CD4-positive, alpha-beta T cell treated with Interleukin-21 for 1 hour (primary cell): ENCODE measurements at places on chromosomes 6 and 20.

GRCh38 chr6:158040051-158040803 lies 58.6 kb downstream of the SYNJ2 start:
- DNase-seq, result no peak

DNA sequence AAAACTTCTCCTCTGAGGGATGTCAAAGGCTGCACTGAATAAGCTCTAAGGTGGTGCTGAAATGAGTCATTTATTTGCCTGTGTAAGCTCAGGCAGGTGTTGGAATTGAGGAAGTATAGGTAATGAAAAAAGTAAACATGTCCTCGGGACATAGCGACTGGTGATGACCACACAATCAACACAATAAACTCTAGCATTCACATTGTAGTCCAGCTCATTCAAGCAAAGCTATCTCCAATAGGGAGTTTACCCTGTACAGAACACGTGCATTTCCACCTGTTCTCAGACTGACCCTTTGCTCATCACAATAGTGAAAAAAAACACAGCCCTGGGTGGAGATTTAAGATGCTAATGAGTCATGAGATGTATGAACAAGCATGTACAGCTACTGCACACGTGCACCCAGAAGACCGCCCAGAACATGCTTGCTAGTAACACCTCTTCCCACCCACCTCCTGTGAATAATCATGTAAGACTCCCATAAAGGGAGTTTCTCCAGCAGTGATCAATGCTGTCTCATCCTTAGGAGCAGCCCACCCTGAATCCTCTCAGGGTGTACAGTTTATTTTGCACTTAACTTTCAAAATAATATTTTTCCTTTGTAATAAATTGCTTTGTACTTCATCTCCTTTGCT lies 33.0 kb upstream of the POU5F1 start:
- peak; percentile 72 for DNase-seq

DNA sequence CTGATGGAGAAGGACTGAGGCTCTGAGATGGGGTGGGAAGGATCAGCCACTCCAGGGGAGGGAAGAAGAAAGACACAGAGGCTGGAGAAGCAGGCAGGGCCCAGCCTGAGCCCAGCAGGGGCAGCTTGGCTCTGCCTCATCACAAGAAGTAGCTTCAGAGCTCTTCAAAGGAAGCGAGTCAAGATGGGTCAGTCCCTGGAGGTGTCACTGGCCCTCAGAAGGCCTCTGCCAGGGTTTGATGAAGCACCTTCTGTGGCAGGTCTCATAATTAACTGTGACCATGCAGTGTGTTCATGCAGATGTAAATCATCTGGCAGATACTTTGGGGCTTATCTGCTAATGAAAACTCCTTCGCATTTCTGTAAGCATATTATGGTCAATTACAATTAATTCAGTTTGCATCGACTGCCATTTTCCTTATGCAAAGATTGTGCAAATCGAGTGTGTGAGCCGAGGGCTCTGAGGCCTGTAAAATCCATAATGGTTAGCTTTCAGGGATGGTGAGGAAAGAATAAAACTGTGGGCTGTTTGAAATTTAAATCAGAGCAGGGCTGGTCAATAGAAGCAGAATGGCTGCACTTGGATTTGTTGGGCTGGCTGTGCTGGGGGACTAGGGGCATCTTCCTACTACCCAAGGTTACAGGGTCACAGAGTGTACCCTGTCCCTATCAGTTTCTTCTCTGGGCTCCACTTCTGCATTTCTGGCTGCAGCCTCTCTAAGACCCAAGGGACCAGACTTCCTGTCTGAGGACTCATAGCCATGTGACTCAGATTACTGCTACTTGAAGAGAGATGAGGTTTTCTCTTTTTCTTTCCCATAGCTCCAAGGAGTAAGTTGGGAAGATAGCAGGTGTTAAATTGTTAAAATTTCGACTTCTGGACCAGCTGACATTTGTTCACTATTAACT lies 376.6 kb downstream of the DHX35 start:
- no peak for DNase-seq

DNA sequence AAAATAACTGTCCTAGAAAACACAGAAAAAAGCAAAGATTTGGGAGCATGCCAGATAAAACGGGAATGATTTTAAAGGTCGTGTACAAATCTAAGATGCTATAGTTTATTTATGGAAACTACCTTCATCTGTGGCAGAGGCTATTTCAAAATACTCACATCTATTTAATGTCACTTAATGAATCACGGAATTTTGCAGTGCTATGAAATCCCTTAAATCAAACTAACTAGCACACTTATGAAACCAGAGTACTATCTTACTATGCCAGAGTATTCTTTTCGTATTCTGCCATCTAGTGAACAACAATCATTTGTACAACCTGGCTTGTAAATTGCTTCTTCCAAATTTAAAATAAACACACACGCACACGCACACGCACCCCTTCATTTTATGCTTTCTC lies 77.9 kb upstream of the BMP5 start:
- DNase-seq, result no peak

DNA sequence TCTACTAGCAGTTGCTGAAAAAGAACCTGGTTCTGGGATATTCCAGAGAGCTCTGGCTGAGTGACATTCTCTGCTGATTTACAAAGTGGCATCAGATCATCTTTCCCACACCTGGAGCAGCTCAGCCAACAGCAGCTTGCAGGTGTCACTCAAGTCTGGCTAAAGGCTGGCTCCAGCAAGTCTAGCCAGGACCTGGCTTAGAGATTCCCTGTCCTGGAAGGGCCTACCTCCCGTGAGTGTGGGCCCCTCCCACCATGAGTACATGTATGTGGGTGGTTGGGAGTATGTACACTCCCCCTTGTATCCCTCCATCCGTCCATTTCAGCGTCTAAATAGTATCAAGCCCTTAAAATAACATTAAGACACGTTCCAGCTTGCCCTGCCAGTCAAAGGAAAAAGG lies 539.3 kb upstream of the ID4 start:
- DNase-seq, result no peak

GRCh38 chr20:36632487-36633284 lies 13.3 kb downstream of the SLA2 start:
- DNase-seq, result no peak

DNA sequence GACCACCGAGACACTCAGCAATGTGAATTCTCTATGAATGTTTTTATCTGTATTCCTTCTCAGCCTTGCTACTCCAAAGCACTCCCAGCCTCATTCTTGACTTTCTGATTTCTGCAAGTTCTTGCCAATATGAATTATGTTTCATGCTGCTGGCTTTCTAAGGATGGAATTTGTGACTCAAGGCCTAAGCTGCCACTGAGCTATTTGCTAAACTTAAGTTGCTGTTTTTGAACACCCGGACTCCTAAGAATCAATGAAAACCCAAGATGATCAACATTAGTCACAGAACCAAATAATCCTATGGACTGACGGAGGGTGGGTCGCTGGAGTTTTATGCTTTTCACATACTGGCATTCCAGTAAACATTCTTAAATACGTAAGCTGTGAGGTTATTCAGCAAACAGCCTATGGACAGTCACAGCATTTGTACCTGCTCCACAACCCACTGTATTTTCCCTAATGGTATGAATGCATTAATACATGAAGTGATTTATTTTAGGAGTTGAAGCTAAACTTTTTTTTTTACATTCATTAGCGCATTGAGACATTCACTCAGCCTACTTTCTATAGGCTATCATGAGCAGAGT lies 8.2 kb upstream of the PXDC1 start:
- no peak for DNase-seq

DNA sequence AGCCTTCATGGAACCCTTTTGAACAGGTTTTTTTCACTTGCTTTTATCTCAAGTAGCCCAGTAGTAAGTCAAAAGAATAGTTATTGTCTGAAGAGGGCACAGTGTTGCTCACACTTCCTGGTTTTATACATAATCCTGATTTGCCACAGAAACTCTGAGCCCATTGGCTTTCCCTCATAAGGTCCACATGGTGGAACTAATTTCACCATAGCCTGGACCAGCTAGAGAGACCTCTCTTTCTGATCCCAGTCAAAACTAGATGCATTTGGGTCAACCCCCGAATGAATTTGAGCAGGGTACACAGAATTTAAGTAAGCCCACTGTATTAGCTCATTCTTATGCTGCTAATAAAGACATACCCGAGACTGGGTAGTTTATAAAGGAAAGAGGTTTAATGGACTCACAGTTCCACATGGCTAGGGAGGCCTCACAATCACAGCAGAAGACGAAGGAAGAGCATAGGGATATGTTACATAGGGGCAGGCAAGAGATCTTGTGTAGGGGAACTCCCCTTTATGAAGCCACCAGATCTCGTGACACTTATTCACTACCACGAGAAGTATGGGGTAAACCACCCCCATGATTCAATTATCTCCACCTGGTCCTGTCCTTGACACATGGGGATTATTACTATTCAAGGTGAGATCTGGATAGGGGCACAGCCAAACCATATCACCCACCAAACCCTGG lies 6.2 kb downstream of the RWDD2A start:
- no peak for DNase-seq

- DNase-seq, result no peak
Observed at GRCh38 chr6:151044465-151045441, 179.3 kb downstream of the MTHFD1L start.

DNA sequence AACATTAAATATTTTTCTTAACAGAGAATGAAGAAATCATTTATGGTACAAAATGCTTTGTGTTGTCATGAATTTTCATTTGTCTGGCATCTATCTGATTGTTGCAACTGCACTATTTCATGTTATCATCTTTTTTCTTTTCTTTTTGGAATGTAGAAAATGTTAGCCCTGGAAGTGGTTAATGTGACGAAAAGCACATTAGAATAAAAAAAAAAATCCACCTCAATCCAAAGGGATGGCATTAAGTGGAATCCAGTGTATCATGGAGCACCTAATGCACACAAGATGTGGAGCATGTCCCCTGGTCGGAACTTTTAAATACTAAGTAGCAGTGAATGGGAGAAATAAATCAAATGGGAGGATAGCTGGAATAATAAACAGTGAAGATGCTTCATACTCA lies 172.9 kb upstream of the MCHR2 start:
- no peak for DNase-seq

DNA sequence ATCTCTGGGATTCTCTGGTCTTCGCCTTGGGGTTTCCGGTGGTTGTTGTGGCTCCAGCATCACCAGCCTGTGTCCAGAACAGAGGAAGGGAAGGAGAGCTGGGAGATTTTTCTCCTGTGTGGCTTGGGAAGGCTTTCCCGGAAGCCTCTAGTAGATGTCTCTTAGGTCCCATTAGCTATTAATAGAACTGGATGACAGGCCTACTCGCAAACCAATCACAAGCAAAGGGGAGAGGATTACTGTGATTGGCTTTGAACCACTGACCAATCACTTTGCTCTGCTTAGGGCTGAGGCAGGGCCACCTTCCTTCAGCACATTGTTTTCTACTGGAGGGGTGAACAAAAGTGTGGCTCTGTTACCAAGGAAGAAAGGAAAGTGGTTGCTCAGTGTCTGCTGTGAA lies 203.4 kb upstream of the SULF2 start:
- no peak for DNase-seq
